ENCODE measurements at places on chromosomes 7 and 10.

- DNase-seq = no peak
Measured at GRCh38 chr7:73707045-73707631, 12.3 kb downstream of the STX1A start.

GRCh38 chr10:122056431-122057094 is 67.6 kb downstream of the TACC2 start:
- DNase-seq = no peak

DNA sequence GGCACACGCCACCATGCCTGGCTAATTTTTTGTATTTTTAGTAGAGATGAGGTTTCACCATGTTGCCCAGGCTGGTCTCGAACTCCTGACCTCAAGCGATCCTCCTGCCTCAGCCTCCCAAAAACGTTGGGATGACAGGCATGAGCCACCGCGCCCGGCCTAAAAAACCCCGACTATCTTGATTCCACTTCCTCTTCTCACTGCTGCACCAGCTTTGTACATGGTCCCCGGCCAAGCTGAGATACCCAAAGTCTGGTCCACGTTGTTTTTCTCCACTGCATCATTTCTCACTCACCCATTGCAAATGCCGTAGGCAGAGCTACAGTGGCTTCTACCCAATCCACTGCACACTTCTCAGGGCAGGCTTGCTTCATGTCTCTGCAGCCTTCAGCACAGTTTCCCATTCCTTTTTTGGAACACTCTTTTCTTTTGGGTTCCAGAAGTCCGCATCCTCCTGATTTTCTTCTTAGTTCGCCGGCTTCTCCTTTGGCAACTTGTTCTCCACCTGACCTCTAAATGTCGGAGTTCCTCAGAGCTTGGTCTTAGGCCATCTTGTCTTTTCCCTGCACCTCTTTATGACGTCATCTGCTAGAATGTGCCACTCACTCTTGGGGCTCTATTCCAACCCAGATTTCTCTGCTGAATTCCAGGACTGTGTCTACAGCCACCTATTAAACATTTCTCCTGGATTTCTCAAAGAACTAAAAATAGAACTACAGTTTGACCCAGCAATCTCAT is 6.0 kb upstream of the GNB2 start:
- DNase-seq = no peak

- no peak for DNase-seq
Measured at GRCh38 chr10:118581340-118581739, 14.1 kb downstream of the PRLHR start.

GRCh38 chr7:88670536-88670935 is 89.0 kb upstream of the ZNF804B start:
- no peak for DNase-seq

DNA sequence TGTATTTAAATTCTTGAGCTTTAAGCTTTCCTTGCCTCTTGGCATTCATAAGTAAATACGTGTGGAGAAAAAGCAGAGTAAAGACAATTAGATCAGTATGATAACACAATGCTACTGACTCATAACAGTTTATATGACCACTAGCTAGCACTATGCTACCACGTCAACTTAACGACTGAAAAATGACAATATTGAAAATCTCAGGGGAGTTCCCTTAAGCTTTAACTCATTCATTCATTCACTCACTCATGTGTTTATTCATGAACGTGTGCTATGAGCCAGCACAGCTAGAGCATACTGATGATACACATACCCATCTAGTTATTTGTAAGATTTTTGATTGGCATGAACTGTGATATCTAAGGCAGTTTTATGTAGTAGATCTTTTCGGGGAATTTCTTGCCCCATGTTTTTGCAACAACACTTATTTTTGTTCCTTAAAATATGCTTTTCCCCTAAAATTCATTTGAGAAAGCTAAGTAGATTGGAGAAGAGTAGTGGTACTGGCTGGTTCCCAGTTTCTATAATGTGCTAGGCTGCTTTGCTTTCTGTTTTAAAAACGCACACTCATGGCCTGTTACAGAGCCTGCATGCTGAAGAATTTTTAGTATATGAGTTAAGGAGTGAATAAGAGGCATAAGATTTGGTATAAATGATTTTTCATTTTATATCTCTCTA is 57.4 kb upstream of the ACBD5 start:
- no peak for DNase-seq

DNA sequence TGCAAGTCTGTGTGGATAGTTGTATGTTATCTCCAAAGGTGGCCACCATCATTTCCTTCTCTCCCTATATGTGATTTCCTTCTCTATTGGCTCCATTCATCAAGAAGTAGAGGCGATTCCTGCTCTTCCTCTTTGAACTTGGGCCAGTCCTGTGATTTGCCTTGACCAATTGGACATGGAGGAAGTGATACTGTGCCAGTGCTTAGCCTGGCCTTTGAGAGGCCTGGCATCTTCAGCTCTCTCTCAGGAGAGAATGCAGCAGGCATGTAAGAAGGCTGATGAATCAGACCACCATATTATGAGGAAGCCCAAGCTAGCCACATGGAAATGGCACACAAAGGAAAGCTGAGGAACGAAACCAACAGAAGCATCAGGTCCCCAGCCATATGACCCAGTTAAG is 195.0 kb upstream of the SVIL start:
- no peak for DNase-seq

DNA sequence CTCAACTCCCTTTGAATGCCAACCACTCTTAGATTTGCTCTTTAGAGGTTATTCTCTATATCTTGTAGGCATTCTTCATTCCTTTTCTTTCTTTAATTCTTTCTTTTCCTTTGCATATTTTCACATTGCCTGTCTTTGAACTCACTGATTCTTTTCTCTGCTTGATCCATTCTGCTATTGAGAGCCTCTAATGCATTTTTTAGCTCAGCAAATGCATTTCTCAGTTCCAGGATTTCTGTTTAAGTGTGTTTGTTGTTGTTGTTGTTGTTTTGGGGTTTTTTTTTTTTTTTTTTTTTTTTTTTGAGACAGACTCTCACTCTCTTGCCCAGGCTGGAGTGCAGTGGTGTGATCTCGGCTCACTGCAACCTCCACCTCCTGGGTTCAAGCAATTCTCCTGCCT is 71.6 kb downstream of the FBXL13 start:
- no peak for DNase-seq

DNA sequence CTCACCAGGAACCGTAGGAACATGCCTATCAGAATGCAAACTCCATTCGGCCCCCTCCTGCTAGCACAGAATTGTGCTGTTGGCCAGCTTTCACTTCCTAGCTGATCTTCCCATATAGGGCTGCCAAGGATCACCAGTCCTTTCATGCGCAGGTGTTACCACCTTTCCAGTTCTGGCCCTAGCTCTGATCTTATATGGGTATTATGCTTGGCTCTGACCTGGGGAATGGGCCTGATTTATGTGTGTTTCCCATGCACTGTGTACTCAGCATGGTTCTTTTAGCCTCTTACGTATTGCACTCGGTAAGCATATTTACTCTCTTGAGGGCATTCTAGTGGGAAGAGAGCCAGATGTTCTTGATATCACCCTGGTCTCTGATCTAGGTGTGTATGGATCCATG is 11.1 kb downstream of the SLC35G1 start:
- DNase-seq = no peak

GRCh38 chr10:69957886-69958555 is 94.6 kb upstream of the MACROH2A2 start:
- DNase-seq = no peak

- DNase-seq = no peak
Measured at GRCh38 chr10:71814922-71815411, 36.1 kb downstream of the PSAP start.

DNA sequence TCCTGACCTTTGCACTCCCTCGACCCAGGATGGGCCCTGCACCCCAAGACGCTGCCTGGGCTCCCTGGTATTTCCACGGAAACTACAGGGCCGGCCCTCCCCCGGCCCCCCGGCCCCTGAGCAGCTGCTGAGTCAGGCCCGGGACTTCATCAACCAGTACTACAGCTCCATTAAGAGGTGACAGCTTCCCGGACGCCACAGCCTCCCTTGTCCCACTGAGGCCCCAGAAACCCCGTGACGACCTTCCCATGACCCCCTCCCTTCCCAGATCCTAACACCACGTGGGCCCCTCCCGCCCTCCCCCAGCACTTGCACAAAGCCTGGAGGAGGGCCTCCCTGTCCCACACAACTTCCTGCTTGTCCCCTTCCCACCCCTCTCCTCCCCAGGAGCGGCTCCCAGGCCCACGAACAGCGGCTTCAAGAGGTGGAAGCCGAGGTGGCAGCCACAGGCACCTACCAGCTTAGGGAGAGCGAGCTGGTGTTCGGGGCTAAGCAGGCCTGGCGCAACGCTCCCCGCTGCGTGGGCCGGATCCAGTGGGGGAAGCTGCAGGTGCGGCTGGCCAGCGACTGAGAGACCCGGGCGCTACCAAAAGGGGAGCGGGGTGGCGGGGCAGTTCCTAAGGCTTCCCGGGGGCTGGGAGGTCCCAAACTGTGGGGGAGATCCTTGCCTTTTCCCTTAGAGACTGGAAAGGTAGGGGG is 5.7 kb downstream of the NOS3 start:
- no peak for DNase-seq

DNA sequence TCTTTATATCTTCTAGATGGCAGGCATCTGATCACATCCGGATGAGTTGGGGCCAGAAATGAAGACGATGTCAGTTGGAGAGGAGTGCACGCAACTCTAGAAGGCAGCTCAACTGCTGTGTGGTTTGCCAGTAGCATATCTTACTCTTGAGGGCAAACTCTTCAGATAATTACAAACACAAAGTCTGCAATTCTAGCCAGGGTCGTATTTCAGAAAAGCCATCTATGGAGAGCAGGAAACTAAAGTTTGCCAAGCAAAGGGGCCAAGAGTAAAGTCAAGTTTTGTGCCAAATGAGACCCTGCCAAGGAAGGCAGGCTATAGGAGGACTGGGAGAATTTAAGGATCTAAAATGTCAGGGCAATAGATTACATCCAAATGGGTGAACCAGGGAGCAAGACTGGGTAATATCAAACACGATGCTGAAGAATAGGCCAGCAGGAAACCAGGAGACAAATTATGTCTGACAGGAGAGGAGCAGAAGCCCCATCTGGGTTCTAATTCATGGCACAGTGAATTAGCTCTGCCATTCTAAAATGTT is 312.5 kb upstream of the SEMA3C start:
- no peak for DNase-seq

- no peak for DNase-seq
Measured at GRCh38 chr10:95475003-95475383, 86.2 kb downstream of the SORBS1 start.

DNA sequence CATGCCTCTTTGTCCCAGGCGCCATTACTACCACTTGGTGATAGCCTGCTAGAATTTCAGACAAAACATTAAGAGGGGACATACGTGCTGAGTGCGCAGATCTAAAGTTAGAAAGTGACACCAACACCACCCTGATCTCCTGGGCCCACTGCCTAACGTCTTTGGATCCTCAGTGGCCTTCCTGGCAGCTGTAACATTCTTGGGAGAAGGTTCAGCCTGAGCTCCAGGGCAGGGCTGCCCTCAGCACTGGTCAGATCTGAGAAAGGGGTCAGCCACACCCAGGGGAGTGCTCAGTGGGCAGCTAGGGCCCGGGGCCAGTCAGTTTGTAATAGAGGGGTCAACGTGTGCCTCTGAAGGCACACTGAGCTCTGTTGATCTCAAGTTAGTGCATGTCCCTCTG is 48.4 kb downstream of the ZCCHC24 start:
- DNase-seq = no peak

- DNase-seq = no peak
Measured at GRCh38 chr10:63515002-63515763, 6.0 kb upstream of the REEP3 start.

DNA sequence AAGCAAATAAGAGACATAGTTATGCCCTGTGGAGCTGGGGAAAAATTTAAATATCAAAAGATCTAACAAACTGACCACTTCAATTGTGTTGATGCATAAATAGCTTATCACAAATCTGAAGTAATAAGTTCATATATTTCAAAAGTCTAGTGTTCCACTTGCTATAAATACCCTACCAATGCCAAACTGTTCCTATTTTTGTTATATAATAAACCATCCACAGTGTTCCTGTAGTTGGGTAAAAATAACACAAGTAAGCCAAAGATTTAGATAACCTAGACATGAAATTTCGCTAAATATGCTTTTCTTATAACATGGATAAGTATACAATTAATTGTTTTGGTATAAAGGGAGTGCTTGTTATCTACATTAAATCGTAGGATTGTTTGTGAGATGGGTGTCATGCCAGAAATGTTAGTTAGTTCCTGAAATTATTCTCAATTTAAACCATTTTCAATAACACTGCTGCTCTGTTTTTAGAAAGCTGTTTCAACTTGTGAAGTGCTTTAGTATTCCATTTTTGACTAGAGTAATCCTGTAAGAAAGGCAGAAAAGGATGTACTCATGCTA is 85.5 kb downstream of the CACNA2D1 start:
- DNase-seq = no peak

DNA sequence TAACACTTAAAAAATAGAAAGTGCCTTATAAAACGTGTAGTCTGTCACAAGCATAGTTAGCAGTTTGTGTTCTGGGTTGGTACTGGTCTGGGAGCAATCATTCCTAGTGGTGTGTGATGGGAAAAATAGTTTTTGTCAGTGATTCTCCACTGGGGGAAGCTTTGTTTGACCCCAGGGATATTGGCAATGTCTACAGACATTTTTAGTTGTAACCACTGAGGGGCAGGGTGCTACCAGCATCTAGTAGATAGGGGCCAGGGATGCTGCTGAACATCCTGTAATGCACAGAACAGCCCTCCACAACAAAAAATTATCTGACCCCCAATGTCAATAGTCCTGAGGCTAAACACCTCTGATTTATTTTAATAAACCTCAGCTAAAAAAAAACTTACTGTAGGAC is 51.6 kb upstream of the CREB5 start:
- no peak for DNase-seq
